ENCODE measurements at places on chromosomes 4 and X.

DNA sequence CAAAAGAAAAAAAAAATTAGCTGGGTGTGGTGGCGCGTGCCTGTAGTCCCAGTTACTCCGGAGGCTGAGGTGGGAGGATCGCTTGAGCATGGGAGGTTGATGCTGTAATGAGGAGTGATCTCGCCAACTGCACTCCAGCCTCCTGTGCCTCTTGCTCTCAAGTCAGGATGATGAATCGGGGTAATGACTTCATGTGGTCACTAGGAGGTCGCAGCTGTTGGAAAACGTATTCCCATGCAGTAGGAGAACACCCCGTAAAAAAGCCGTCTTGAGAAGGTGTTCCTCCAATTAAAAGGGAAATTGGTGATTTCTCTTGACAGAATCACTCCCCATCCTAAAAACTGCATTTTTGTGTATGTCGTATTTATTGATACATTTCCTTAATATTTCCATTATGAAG, 2.2 kb downstream of the CCNB3 start:
- no peak for DNase-seq

DNA sequence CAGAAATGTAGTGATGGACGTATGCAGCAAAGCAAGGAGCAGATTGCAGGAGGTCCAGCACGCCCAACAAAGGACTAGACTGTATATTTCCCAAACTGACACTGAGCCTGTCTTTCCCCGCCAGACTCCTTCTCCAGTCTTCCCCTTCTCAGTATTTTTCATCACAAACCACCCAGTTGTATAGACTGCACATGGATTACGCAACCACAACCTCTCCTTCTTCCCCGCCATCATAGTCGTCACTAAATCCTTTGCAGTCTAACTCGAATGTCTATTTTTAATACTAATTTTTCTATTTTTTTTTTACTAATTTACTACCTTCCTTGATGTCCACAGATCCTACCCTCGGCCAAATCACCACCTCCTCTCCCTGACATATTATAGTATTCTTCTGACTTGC, 105.4 kb downstream of the MTNR1A start:
- DNase-seq: no peak

DNA sequence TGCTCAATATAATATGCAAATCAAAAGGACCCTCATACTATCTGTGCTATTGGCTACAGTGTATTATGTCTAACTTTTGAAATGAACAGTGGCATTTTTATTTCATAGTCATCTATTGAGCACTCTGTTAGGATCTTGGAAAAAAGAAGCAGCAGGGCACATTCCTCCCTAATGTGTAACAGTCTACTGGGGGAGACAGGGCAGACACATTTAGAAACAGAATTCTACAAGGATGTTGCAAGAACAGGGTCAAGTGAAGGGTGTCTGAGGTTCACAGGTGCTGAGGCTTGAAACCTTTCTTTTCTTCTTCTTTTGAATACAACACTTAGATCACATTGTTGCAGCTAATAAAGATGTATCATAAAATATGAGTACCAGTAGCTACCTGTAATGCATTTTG, 129.7 kb upstream of the SLC4A4 start:
- peak; percentile 85 for DNase-seq

DNA sequence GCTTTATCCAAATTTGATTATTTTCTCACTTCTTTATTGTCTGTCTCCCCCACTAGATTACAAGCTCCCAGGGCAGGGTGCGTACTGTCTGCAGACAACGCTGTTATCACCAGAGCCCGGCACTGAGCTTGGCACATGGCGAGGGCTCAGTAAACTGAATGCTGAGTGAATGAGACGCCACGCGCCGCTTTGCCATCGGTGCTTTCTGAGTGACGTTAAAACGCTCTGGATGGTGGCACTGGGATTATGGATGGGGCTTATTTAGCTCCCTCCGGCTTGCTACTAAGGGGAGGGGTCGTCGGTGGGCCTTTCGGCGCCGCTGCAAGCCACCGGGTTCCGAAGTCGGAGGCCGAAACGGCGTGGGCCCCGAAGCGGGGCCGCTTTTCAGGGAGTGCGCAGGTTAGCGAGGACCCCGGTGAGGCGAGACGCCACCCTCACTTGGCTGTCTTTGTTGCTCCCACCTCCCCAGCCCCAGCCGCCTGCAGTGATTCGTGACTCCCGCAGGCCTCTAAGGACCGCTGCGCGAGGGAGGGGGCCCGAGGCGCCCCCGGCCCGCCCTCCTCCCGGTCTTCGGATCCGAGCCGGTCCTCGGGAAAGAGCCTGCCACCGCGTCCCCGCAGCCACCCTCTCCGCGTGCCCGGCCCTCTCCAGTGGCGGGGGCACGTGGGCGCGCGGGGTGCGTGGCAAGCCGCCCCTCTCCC, 569 bp upstream of the FHL1 start:
- no peak for DNase-seq

DNA sequence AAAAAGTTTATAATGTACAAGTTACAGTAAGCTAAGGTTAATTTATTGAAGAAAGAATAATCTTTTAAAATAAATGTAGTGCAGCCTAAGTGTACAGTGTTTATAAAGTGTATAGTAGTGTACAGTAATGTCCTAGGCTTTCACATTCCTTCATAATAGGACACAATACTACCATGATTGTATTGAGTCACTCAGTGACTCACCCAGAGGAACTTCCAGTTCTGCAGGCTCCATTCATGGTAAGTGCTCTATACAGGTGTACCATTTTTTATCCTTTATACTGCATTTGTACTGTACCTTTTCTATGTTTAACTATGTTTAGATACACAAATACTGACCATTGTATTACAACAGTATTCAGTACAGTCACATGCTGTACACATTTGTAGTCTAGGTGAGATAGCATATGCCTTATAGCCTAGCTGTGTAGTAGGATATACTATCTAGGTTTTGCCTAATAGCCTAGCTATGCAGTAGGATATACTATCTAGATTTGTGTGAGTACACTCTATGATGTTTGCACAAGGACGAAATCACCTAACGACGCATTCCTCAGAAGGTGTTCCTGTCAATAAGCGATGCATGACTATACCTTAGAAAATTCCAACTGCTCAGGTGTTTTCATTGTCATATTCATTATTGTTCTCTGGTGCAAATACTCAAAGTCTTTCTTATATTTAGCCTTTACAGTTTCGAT, 5.5 kb upstream of the TMEM255A start:
- DNase-seq: peak; percentile 5

- peak; percentile 5 for DNase-seq
Observed at GRCh38 chr4:143374771-143375170, 38.1 kb downstream of the GAB1 start.

DNA sequence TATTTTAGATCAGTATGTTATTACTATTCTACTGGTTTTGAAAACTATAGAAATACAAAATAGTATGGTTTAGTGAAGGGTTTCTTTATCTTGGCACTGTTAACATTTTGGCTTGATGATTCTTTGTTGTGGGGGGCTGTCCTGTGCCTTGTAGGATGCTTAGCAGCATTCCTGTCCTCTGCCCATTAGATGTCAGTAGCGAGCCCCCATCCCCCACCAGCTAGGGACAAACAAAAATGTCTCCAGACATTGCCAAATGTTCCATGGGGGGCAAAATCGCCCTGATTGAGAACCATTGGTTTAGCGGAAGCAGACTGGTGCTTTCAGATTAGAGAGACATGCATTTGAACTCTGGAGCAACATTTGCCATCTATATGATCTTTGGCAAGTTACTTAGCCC, 23.3 kb downstream of the SPARCL1 start:
- DNase-seq: no peak

GRCh38 chr4:15237648-15238230, 190.1 kb upstream of the C1QTNF7 start:
- no peak for DNase-seq

- DNase-seq: no peak
Observed at GRCh38 chr4:1603413-1604135, 80.5 kb downstream of the FAM53A start.

All from fibroblast of skin of abdomen (primary cell).